ENCODE measurements at places on chromosomes 4 and X.

DNA sequence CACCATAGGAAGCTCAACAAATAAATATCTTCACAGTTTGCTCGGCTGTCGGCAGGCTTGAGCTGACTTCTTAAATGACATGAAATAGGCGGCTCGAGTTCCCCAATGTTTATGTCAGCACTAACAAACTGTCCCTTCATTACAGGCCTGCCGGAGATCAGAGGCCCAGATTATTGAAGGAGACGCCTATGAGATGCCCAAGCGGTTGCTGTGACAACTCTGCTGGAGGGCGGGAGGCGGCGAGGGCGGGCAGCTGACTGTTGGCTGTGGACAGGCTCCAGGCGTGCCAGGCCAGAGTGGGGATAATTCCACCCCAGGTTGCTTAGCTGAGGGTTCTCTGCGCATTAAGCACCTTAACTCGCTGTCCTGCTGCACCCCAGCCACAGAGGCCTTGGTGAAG, 39.2 kb upstream of the MSX1 start:
- DNase-seq: no peak

DNA sequence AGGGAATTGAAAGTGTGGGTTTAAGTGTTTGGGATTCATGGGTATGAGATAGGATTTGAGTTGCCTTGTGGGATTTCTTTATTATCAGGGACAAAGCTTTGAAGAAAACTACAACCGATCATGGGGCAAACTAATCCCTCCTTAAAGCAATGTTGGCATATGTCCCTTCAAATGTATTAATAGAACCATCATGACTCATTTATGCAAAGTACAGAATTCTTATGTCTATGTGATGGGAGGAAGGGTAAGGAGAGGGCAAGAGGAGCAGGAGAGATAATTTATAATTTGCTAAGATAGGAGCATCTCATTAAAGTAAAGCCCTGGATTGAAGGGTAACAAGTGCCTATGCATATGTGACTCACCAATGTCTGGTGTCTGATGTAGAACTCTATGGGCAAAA, 94.2 kb downstream of the PHEX start:
- DNase-seq: no peak

DNA sequence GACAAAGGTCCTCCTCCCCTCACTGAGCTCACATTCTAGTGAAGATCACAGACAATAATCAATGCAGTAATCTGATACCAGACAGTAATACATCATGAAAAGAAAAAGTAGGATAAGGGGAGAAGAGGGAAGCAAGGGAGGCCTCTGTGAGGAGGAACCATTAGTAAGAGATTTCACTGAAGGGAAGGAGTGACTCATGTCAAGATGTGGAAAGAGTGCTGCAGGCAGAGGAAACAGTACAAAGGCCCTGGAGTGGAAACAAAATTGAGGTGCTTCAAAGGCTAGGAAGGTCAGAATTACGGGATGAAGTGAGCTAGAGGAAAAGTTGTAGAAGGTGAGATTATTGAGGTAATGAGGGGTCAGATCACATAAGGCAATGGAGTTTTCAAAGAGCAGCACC, 38.1 kb downstream of the LAMTOR3 start:
- DNase-seq: no peak

DNA sequence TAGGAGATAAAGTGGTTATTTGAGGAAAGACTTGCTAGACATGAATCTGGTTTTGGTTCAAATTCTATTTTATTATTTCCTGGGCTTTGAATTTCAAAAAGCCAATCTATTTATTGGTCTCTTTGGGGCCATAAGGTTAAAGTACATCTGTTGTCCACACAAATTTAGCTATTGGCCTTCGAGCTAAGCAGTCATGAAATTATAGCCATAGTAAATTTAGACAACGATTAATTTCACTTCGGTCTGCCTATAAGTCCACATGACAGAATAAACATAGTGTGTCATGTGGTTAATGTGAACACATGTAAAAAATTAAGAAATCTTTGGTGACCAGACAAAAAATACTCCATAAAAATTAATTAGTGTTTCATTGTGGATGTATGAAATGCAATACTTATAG, 161.9 kb downstream of the PALLD start:
- no peak for DNase-seq

DNA sequence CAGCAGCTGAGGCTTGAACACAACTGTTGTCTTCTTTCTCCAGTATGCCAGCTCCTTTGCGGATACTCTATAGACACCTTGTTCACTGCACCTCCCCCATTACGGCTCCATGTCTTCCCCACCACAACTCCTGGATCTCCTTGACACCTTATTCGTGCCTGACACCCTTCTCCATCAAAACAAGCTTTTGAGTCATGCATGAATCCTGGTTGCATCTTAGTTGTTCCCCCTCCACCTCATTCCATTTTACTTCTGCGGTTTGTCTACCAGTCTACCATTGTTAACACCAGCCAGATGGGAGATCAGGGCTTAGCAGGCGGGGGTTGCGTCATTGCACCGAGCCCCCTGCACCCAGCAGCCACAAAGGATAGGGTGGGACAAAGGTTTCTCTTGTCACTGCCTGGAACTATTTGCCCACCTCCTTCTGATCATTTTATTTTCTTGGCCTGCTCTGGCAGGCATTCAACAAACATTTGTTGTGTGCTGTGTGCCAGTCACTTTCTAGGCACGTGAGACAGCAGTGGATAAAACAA, 2.0 kb upstream of the CDK16 start:
- no peak for DNase-seq

GRCh38 chr4:5801696-5802095, 90.7 kb downstream of the EVC start:
- DNase-seq: no peak

DNA sequence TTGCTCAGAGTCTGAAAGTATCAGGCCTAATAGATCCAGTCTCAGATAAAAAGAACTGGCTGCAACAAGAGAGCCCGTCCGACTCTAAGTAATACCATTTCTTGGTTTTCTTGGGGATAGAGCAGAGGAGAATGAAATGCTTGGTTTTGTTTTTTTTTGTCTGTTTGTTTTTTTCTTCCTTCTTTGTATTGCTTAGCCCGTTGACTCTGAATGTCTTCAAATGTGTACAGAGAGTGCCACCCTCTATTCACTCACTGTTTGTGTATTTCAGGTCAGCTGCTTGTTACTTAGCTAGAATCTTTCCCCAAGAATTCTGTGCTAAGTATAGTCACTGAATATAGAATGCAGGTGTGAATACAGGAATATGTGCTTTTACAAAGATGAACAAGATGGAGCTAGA, 5.7 kb upstream of the TMEM156 start:
- no peak for DNase-seq

GRCh38 chr4:7607156-7607910, 172.6 kb upstream of the PSAPL1 start:
- no peak for DNase-seq

DNA sequence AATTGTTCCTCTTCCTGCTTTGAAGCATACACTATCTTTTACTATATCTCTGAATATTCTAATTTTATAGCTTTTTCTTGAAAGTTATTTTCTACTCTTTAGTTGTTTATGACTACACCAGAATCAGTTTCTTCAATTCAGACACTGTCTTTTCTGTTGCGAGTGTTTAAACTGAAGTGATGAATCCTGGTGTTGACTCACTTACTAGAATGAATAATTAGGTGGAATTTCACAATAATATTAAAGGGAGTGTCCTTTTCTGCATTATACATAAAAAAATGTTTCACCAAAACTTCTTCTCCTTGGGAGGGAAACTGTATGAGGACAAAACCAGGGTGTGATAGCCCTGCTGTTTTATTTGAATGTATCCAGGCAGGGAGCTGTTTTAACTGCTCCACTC, 1383.1 kb downstream of the C4orf33 start:
- no peak for DNase-seq

DNA sequence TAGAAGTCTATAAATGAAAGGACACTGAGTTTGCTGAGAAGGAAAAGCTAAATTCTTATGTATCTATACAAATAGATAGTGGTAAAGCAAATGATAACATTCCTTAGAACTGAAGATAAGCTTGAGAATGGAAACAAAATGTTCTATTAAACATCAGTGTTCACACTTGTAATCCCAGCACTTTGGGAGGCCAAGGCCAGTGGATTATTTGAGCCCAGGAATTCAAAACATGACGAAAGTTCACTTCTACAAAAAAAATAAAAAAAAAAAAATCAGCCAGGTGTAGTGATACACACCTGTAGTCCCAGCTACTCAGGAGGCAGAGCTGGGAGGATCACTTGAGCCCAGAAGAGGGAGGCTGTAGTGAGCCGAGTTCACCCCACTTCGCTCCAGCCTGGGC, 199.8 kb downstream of the COMMD8 start:
- DNase-seq: no peak

- no peak for DNase-seq
Measured at GRCh38 chrX:13051529-13052172, 7.2 kb upstream of the FAM9C start.

- no peak for DNase-seq
Measured at GRCh38 chr4:92791871-92792440, 488.2 kb downstream of the GRID2 start.

GRCh38 chr4:43130228-43131021, 237.9 kb downstream of the GRXCR1 start:
- no peak for DNase-seq

DNA sequence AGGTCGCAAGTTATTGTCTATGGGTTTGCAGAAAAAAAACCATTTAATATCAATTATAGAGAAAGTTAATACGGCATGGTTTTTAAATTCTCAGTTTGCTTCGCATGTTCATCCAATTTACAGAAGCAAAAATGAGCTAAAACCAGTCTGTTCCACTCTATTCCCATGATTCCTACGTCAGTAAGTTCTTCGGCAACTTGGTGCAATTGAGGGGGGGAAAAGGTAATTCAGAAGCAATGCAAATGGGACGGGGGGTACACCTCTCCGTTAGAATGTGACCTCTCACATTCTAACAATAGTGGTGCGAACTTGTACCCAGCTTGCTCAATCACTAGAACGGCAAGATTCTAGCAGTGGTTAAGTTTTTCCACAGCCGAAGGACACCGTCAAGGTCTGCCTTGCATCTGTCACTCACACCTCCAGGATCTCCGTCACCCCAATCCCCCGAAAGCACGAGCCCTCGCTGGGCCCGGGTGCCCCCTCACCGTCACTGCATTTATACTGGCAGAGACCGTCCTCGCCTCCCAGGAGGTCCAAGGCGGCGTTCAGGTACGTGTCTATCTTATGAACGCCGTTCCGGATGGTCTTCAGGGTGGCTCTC, 653 bp downstream of the PLA2G12A start:
- DNase-seq: no peak

- no peak for DNase-seq
Measured at GRCh38 chrX:37844622-37845021, 2.7 kb downstream of the DYNLT3 start.

- DNase-seq: no peak
Measured at GRCh38 chrX:80229626-80230025, 190.6 kb upstream of the TENT5D start.

GRCh38 chrX:5474282-5474681, 754.4 kb downstream of the NLGN4X start:
- no peak for DNase-seq

DNA sequence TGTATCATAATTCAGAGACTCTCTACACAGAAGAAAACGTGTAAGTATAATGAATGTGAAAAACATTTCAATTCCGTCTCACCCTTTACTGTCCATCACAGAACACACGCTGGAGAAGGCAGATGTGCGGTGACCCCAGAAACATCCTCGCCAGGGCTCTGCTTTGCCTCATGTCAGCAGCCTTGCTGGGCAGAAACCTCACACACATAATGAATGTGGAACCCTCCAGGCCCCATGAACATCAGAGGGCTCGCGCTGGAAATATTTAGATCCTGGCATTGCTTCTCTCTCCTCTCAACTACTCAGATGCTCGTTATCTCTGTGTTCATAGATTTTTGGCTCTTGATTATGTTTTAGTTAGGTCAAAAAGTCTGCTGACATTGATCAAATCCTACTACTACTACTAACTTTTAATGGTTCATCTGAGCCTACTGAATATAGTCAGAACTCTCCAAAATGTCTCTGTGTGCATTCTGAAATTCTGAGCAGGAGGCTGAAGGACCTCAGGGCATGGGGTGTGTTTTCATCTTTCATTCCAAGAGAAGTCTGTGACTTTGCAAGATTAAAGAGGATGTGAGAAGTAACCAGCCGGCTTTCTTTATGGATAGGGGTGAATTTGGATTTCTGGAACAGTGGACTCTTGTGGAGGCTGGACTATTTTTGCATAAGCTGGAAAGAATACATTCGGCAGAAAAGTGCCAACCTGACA, 27.0 kb downstream of the SMIM43 start:
- DNase-seq: no peak

GRCh38 chr4:164056426-164057142, 562.1 kb downstream of the TMA16 start:
- DNase-seq: no peak

DNA sequence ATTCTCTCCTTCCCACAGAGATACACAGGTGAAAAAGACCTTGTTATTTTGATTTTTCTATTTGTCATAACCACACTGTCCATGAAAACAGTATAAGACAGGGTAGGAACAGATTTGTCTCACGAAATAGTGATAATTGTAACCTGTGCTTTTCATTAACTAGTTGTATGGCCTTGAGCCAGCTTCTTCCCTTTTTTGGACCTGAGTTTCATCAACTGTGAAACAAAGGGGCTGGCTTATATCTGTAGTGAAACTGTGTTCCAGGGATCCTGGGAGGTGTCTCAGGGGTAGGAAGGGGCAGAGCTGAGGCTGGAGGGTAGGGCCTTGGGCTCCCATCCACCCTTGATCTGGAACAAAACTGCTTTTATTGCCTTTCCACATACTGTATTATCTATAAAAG, 50.9 kb downstream of the MED28 start:
- DNase-seq: no peak

Measured in activated naive CD8-positive, alpha-beta T cell treated with anti-CD3 and anti-CD28 coated beads, Interleukin-2, amount 50 U/mL, for 16 hours (primary cell).